ENCODE measurements at places on chromosomes 2 and 18.
A peak's percentile ranks its signal among the peaks of the same experiment; 100 is the strongest.

GRCh38 chr2:68931799-68932198, 20.9 kb downstream of the GKN2 start:
- DNase-seq: no peak

- DNase-seq: no peak
Observed at GRCh38 chr18:47284721-47285395, 33.4 kb upstream of the SKOR2 start.

GRCh38 chr2:237280229-237280628, 133.7 kb downstream of the COL6A3 start:
- no peak for DNase-seq

DNA sequence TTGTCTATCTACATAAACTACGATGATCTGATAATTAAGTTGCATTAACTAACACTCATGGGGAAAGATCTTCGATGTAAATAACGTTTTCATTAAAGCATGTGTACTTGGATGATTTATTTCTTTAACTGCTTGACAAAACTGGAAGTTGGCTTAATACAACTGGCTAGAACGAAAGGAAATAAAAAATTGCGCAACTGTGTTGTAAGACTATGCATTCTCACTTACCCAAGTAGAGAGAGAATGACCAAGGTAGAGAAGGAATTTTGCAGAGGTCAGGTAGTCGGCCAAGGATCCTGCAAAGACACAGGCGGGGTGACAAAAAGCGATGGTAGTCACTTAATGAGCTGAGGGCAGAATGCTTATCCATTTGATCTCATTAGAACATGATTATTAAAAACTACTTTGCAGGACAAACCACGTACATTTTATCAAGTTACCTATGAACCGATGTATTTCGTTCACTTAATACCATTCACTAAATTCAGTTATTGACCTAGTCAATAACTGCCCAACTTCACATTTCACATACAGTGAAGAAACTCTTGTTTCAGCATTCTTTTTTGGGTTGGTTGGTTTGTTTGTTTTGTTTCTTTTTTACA, 900 bp downstream of the SLC40A1 start:
- no peak for DNase-seq

- peak; percentile 81 for DNase-seq
Observed at GRCh38 chr2:20593072-20594034, 57.5 kb downstream of the HS1BP3 start.

DNA sequence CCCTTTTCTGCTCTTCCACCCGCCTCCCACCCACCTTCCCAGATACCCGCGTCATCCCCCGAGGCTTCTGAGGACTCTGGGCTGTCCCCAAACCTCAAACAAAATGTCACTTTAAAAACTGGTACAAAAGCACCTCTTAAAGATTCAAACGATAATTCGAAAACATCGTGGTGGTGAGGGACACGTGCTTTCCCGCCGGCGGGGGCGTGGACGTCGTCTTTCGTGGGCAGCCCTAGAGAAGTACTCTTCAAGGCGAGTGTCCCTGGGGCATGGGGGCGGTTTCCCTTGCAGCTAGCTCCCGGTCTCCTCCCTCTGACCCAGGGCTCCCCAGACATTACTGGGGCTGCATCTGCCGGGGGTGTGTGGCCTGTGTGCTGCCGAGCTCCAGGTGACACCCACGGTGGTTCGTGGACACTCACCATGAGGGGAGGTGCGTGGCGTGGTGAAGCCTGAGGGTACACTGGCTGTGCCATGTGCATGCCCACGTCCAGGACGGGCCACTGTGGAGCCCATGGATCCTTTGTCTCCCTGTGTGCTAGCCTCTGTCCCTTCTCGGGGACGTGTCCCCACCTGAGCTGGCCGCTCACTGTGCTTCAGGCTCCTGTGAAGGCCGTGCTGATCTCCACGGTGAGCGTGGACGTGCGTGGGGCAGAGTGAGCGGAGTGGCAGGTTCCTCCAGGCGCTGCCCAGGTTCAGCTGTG, 117.8 kb downstream of the NFATC1 start:
- no peak for DNase-seq

GRCh38 chr2:153230977-153231376, 247.6 kb downstream of the RPRM start:
- no peak for DNase-seq

DNA sequence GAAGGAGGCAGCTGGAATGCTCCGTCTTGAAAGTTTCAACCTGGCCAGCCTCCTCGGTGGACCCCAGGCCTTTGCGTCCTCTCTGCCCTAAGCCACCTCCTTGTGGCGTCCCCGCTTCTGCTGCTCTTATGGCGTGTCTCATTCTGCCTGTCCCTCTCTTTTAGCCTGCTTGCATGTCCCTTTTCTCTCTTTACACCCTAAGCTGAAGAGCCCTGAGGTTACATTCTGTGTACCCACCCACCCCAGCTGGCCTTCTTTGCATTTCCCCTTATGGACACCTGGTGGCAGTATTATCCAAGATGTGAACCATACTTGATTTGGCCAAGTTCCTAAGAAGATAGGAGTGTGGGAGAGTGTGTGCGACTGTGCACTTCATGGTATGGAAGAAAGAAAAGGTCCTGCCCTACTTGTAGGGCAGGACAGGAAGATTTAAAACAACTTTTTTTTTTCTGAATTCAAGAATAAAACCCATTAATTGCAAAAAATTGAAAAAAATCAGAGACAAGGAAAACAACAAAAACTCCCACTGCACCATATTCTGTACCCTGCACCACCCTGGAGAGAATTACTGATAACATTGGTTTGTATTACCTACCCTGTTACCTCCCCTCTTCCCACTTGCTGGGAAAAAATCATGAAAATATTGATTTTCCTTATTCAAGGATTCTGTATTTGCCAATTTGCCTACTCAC, 77.4 kb downstream of the DYSF start:
- peak; percentile 82 for DNase-seq

GRCh38 chr2:119170504-119170903, 12.0 kb upstream of the C1QL2 start:
- no peak for DNase-seq

- DNase-seq: no peak
Observed at GRCh38 chr2:68390114-68390513, 25.0 kb downstream of the PLEK start.

DNA sequence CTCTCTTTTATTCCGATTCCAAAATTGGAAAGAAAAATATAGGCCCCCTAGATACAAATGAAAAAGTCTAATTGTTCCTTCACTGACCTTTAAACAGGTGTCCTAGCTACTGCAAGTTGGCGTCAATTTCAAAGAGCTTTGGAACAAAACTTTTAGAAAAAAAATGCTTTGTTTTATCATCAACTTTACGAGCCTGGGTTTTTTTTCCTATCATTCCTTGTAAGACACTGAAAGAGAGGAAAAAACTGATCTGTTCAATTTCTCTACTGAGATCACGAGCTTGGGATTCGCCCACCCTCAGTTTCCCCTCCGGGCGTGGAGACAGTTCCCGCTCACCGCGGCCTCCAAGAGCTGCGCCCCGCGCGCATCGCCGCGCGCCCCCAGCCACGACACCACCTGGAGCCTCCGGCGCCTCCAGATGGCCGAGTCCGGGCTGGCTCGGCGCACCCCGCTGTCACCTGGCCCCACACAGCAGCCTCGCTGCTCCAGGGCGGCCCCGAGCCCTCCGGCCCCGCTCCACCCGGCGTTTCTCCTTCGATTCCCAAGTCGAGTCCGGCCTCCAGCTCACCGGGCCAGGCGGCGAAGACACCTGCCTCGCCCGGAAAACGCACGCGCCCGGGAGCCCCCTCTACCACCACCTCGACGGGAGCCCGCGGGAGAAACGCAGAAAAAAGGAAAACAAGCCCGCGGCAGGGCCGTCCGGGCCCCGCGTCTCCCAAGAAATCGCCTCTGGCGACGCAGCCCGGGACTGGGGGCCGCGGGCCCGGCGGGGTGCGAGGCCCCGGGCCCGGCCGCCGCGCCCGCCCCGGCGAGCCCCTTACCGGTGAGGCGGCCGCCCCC, 656 bp downstream of the TBC1D8 start:
- DNase-seq: peak; percentile 56

DNA sequence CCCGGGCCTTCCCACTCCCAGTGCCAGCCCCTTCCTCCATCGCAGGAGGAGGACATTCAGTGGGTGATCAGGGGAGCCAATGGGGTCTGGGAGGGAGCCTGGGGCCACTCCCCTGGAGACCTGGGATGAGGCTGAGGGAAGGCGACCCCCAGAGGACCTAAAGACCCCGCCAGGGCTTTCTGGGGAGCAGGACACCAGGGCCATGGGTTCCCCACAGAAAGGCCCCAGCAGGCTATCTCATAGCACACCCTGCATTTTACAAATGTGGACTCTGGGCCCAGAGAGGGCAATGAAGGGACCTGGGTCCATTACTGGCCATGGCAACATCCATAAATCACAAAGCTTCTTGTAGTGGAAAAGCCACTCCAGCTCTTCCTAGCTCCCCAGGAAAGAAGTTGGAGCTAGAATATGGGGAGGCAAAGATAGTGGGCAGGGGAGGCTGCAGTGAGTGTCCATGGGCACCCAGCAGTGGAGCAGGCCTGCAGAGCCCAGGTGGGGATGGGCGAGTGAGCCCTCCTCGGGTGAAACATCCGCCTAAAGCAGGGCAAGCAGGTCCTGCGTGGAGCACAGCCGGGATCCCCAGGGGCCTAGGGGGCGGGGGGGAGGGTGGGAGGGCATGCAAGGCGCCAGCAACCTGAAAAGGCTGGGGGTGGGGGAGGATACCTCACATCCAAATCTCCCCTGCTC, 13.8 kb downstream of the CYP26B1 start:
- no peak for DNase-seq
